H9 (cell line): ENCODE measurements at places on chromosomes 5 and 9.
A peak's percentile ranks its signal among the peaks of the same experiment; 100 is the strongest.

GRCh38 chr9:125262294-125262991 is 817 bp downstream of the GAPVD1 start:
- no peak for DNase-seq

DNA sequence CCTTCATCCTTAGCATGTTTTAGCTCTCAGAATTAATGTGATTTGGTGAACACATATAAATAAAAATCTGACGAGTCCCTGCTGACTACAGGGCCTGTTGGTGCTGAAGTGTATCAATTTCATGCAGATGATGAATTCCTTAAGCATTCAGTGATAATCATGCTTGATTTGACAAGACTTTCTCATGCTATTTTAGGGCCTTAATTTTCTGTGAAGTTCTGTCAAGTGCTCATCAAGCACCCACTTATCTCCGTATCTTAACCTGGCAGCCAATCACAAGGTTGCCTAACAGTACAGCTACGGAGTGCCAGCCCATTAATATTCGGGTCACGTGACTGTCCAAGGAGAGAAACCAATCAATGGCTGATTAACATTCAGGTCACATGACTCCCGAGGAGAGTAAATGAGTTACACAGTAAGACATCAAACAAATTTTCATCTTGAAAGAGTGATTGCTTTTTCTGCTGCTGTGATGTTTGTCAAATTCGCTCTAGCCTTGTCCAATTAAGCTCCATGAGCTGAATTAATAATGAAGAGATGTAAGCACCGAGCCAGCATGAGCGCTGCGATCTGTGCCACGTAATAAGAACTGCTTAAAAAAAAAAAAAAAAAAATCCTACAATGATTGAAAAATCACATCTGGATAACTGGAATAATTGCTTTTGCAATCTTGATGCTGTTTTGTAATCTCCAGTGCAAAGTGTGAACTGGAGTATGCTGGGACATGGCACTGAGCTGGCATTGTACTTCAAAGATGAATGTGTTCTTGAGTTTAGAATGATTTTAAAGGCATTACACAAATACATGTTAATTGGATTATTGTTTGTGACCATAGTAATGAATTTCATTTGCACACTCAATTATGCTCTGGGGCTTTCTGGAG is 104.3 kb upstream of the SPATA31D4 start:
- no peak for DNase-seq

GRCh38 chr5:95615164-95615467 is 4.8 kb upstream of the GPR150 start:
- no peak for DNase-seq

DNA sequence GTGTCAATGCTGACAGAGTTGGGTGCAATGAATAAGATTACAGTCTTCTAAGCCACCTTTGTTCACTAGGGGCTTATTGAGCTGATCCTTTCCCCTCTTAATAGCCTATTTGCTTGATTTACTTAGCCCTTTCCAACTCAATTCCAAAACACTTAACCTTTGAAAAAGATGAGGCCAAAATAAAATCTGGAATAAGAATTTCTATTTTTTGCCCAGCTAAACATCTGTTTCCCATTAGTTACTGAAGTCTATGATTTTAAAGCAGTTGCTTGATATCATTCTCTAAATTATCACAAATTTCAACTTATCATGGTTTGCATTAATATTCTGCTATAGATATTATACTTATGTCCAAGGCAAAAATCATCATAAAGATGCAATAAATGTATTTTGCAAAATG is 1272.0 kb upstream of the ACO1 start:
- DNase-seq: no peak

GRCh38 chr9:106829666-106830408 is 33.1 kb upstream of the ZNF462 start:
- DNase-seq: no peak

- no peak for DNase-seq
These were observed 92.0 kb upstream of the IRX4 start for GRCh38 chr5:1974501-1975405.

DNA sequence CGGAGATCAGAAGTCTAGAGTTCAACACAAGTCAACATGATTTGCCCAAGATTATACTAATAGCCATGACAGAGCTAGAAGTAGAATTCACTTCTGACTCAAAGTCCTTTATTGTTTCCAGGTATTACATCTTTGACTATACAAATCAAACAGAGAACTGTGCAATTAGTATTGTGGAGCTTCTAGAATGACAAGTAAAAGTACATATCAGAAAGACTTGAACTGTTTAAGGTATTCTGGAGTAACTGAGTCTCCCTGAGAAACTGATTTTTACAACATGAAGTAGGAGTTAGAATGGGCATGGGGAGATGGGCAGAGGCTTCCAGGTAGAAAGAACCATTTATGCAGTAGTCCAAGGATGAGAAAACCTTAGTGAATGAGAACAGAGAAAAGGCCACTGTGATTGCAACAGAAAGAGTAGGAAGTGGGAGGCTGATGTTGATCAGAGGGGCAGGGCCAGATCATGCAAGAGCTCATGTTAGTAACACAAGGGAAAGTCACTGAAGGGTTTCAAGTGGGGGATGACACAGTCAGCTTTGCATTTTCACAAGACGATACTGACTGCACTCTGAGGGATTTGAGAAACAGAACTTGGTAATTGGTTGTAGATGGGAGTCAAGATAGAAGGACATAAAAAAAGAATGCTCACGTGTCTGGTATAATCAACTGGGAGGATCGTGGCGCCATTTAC is 280.7 kb downstream of the RFX3 start:
- no peak for DNase-seq

DNA sequence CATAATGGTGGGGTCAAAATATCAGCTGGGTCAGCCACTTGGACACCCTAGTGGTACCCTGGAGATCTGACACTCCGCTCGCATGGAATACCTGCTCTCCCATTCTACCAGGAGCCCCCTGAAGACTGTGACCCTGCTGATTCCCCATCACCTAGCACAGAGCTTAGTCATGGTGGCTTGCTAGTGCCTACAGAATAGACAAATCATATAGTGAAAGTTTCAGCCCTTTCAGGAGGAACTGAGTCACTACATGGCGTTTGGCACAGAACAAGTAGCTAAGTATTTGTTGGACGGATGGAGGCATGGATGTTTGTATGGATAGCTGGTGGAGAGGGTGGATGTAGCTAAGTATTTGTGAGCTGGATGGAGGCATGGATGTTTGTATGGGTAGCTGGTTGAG is 65.3 kb downstream of the LMX1B start:
- DNase-seq: no peak

- DNase-seq: no peak
These were observed 45.3 kb upstream of the OSMR start for GRCh38 chr5:38800515-38800914.

DNA sequence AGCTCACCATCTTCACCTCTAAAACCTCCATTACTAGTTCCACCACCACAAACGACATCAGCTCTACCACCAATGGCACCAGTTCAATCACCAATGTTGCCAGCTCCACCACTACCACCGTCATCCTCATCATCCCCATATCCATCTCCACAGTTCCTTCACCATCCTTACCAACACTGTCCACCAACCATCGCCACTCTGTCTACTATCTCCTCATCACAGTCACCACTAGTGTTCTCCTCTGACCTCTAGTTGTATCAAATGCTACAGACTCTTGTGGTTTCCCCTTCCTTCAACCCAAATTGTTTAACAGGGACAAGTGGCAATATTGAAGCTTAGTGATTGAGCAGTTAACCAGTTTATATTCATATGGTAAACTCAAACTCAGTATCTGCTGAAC is 182.6 kb downstream of the CAAP1 start:
- no peak for DNase-seq

GRCh38 chr5:75623846-75624245 is 12.6 kb downstream of the ANKDD1B start:
- DNase-seq: no peak

- DNase-seq: no peak
These were observed 17.0 kb upstream of the RPS23 start for GRCh38 chr5:82295144-82295543.

- no peak for DNase-seq
These were observed 19.1 kb downstream of the PTGES2 start for GRCh38 chr9:128108269-128109049.

DNA sequence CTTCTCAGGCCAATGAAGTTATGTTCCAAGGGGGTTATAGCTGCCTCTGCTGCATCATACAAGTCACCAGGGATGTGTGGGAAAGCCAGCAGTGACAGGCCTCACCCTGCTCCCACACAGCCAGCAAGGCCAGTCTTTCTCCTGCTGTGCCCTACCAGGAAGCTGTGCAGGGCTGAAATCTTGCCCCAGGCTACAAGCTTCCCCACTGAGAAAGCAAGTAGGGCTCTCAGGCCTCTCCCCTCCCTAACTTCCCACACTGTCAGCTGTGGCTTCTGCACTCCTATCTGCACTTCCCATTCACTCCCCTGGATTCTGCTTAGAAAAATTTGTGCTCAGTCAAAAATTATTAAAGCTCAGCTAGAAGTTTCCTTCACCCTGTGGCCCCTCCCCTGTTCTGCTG is 611.2 kb upstream of the ZNF608 start:
- no peak for DNase-seq

DNA sequence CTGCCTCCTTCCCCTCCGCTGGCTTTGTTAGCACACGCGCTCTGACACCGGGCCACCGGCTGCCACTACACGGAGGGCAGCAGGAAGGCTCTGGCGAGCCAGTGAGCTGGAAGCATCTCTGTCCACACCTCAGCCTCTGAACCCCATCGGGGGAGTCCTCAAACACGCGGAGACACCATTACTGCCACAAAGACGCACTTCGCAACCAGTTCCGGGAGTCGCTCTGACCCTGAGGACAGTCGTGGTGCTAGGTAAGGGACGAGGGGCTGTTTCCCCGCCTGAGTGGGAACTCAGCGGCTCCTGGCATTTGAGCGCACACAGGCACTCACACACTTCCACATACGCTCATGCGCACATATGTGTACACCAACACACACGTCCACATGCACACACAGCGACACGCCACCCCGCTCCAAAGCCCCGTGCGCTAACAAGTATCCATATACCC is 160.0 kb downstream of the C9orf152 start:
- DNase-seq: peak; percentile 56

- no peak for DNase-seq
These were observed 7.5 kb downstream of the PFDN1 start for GRCh38 chr5:140295414-140295813.

- no peak for DNase-seq
These were observed 45.9 kb upstream of the HMCN2 start for GRCh38 chr9:130219661-130220096.

DNA sequence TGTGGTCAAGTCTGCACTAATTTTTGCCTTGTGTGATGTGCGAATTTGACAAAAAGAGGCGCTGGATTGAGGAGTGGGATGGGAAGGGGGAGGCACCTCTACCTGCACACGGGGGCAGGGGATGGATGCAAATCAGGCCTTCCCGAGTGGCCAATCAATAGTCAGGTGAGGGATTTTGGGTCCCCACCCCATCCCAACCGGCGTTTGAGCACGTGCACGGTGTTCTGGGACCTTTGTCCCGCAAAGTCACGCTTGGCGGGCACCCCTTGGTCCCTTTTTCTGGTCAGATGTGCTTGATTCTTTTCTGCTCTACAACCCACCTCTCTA is 685 bp upstream of the ADAMTS19 start:
- peak; percentile 87 for DNase-seq

DNA sequence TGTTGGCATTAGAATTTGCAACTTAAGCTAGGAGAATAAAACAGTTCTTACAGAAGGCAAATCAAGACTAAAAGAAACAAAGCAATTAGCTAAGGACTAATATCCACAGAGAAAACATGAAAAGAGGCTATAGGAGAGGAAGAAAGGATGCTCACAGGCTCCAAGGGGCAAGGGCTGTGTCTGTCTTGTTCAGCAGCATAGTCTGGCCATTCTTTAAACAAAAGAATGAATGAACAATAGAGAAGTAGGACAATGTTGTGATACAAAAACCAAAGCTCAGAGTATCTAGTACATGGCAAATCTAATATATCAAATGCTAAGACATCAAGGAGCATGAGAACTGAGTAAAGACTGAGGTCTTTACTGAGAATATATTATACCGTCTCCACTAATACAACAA is 39.5 kb downstream of the PLPP1 start:
- no peak for DNase-seq

- no peak for DNase-seq
These were observed 57.9 kb downstream of the TEX10 start for GRCh38 chr9:100294806-100295205.

GRCh38 chr5:75059912-75060545 is 7.7 kb upstream of the GCNT4 start:
- no peak for DNase-seq

GRCh38 chr5:91417219-91417618 is 34.1 kb upstream of the ARRDC3 start:
- no peak for DNase-seq

DNA sequence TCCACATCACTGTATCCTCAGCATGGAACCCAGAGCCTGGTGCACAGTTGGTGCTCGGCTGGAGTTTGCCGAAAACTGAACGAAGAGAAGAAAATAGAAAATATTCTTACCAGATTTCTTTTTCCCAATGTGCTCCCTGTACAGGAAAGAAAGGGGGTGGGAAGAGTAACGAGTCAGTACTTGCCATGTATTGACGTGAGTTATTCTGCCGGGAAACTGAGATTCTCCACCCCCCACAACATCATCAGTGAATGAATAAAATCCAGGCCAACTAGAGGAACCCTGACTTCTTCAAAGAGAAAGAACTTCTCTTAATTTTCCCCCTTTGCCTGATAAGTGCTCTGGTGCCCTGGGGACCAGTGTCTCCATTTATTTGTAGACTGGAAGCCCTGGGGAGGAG is 80.6 kb downstream of the SH3PXD2B start:
- DNase-seq: no peak

- DNase-seq: no peak
These were observed 40.0 kb downstream of the GAS1 start for GRCh38 chr9:86907346-86907745.

GRCh38 chr5:120073722-120074121 is 390.4 kb upstream of the PRR16 start:
- no peak for DNase-seq

GRCh38 chr9:99563364-99563763 is 258.3 kb upstream of the NR4A3 start:
- no peak for DNase-seq

GRCh38 chr5:75435096-75435495 is 76.3 kb downstream of the CERT1 start:
- no peak for DNase-seq

DNA sequence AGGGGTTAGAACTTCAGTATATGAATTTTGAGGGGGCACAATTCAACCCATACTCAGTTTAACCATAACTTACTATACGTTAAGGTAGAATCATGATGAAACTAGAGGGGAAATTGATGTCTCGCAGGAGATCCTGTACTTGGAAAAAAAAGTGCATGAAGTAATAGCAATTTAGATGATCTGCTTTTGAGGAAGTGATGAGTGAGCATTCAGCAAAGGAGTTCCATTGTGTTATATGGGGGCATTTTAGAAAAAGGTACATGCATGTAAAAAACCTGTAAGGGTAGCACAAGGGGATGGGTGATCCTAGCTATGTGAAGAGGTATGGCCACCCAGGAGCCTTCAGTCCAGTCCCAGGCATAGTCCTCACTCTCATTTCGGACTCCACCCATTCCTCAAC is 14.8 kb upstream of the TMC1 start:
- DNase-seq: no peak
